ENCODE measurements at places on chromosomes 3 and 15.

DNA sequence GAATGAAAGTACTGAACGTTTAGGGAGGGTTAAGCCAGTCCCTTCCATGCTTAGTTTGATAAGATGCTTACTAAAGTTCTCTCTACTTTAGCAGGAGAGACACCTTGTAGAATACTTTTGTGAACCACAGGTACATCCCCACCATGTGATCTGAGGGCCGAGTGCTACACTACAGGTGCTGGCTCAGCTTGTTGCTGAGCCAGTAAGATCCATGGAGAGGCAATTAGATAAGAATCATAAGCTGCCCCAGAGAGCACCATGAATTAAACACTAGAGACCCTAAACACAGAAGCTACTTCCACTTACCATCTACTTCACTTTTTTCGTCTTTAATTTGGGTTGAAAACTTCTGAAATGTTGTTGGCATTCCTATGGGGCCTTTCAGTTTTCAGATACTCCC, 70.5 kb upstream of the GOLGA8B start:
- no peak for DNase-seq

GRCh38 chr15:28895146-28895545, 9.4 kb downstream of the APBA2 start:
- DNase-seq, result no peak

DNA sequence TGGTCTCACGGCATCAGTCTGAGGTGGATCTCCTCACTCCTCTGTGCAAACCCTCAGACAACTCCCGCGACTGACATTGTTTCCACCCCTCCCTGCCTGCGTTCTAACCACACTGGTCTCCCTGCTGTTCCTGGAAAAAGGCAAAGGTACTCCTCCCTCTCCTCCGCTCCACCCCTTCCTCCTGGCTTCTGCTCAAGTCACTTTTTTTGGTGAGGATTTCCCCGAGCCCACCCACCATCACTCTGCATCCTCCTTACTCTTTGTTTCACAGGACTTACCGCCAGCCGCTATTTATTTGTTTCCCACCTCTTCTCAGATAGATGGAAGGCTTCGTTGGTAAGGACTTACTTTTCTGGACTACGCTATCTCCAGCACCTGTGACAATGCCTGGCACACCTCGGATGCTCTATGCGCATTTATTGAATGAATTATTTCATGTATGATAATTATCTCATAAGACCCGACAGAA, 25.6 kb downstream of the PRR23E start:
- no peak for DNase-seq

DNA sequence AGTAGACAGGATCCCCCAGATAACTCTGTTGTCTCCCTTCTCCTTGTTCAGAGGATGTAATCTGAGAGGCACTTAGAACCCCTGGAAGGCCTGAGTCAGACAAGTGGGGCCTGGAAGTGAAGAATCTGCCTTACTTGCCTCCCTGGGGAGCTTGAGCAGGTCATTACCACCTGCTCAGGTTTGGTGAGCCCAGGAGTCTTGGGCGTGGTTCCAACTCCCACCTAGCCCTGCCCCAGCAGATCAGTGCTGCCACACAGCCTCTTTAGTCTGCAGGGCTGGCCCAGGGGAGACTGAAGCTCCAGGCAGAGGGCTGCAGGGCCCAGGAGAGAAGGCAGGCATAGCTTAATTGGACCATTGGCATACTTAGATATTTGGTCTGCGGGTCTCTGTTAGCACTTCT, 230.0 kb downstream of the ERC2 start:
- DNase-seq, result no peak

- no peak for DNase-seq
These were observed 2.7 kb downstream of the RAB8B start for GRCh38 chr15:63191895-63192618.

DNA sequence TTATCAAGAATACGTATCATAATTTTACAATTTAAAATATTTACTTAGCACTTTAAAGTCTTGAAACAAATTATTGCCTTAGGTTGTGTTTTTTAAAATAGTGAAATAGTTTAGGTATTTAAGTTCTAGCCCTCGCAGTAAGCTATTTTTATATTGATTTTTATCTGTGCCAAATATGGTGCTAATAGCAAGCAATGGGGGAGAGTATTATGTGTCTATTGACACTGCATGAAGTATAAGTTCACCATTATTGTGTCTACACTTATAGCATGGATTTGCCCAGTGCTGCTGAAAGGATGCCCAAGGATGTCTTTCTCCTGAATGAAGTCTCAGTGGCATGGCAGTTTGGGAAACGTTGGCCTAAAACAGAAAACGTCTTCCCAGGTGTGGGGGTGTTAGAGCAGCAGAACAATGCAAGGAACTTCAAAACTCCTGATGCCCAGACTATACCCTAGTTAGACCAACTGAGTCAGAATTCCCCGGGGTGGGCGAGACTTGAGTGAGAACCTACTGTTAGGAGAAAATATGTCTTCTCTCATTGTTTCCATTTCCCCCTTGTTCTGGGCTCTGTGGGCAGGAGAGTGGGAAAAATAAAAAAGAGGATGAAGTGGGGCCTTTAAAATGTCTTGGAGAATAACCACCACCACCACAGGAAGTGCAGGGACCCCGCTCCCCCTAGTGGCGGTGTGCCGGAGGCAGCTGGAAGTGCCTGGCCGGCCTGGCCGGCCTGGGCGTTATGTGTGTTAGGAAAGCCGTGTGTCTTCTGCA, 104.2 kb upstream of the SLC7A14 start:
- DNase-seq, result peak; percentile 44

DNA sequence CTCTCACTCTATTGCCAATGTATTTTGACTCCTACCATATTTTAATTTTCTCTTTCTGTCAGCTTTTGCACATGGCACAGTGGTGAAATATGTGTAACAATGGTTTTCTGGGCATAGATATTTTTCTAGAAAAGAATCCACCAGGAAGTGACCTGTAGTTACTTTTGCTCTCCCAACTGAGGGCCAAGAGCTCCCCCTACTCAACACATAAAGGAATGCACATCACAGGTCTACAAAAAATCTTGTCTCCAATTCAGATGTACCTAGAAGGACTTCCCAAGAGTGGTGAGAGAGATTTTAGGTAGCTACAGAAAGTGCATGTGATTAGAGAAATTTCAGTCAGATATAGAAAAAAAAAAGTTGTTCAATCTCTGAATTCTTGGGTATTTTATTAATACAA, 15.6 kb downstream of the CPA3 start:
- no peak for DNase-seq
